ENCODE measurements at places on chromosomes 1 and 21.

GRCh38 chr1:36178471-36179219 lies 22.7 kb downstream of the MAP7D1 start:
- DNase-seq: no peak

DNA sequence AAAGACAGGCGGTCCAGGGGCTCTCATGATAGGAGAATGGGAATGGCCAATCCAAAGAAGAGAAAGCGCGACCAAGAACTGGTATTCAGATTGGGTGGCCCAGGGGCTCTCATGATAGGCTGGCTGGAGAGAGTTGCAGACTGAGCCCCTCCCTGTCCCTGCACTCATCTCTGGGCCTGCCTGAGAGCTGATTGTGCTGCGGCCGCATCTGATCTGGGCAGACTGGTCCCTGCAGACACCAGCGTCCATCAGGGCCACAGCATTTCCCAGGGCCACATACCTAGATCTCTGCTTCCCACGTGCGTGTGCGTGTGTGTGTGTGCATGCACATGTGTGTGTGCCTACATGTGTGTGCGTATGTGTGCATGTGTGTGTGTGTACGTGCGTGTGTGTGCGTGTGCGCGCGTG lies 30.4 kb upstream of the MAN1C1 start:
- no peak for DNase-seq

GRCh38 chr1:98677288-98677687 lies 15.8 kb downstream of the SNX7 start:
- DNase-seq: no peak

- DNase-seq: no peak
Measured at GRCh38 chr1:246420300-246420699, 86.8 kb downstream of the SMYD3 start.

DNA sequence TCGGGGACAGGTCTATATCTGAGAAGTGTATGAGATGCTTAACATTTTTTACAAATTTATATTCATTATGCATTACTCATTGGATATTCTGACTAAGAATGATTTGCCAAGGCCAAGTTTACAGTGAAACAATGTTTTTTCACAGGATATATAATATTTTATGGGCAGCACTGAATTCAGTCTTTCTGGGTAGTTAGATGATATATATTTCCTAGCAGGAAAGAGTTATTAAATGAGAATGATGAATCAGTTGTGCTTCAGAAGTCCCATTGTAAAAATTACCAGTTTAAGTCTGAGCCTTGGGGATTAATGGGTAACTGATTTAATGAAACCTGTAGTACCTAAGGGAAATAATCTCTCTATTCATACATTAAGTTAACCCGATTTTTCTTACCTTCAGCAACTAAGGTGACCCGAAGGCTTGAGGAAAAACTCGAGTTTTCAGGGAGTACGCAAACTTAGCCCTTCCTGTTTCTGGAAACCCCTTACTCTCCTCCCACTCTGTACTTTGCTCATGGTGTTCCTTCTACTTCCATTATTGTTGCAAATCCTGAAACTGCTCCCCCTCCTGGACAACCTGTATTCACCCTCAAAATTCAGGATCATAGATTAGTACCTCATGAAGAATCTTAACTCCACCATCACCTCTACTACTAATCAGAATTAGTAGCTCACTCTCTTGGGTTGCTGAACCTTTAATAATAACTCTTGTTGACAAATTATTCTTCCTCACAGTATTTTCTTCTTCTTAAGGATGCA lies 135.1 kb downstream of the AK5 start:
- DNase-seq: no peak

- DNase-seq: no peak
Measured at GRCh38 chr1:62654744-62655143, 33.4 kb downstream of the DOCK7 start.

DNA sequence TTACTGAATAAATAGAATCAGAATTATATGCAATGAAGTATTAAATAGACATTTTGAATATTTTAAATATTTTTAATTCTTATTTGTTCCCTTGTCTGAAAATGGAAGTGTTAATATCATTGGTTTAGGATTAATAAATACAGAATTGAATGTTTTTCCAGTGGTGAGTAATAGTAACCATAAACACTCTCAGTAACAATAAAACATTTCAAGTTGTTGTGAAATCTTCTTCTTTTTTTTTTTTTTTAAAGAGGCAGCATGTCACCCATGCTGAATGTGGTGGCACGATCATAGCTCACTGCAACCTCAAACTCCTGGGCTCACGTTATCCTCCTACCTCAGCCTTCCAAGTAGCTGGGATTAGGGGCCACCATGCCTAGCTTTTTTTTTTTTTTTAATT lies 86.2 kb upstream of the ZBTB18 start:
- DNase-seq: no peak

- no peak for DNase-seq
Measured at GRCh38 chr1:109657970-109658369, 2.1 kb downstream of the GSTM4 start.

DNA sequence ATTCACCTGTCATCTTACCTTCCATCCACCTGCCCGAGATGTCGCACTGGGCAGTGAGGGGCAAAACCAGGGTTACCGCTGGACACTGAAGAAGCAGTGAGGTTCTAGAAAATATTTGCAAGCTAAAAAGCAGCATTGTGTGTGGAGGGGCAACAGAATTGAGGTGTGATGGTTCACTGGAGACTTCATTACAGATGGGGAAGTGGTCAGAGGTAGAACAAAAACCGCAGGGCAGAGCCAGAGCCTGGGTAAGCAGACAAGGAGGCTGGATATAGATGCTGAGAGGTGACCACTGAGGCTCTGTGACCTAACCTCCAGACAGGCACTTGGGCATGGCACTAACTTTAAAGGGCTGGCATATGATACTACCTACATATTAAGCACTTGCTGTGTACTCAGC lies 363.9 kb upstream of the PROX1 start:
- no peak for DNase-seq

- DNase-seq: no peak
Measured at GRCh38 chr21:15742694-15743093, 12.9 kb downstream of the USP25 start.

DNA sequence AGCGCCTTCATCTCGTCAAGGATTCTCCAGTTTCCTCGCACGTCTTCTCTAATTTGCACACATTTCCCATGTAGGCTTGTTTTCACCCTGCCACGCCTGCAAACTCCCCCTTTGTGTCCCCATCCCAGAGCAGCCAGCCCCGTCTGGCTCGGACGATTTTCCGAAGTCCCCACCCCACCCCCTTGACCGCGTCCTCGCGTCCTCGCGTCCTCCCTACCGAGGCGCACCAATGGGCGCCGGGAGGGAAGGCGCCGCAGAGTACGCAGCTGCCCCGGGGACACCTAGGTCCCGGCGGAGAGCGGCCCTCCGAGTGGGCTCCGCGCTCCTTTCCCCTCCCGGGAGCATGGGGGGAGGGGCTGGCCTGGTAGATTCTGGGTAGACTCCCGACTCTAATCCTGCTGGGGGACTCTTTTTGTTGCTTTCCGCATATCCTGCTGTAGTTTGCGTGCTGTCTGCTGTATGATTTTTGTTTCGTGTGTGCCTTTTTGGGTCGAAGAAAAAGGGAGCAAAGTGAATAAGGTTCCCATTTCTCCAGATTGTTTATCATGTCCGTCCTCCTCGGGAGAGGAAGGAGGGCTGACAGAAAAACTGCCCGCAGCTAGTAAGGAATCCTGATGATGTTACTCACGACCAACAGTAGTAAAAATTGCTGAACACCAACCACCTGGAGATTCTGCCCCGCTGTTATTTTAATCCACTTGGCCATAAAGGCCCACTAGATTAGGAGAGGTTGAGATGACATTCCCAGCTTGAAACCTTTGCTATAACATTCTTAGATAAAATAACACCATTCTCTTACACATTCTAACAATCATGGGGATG lies 1.5 kb downstream of the CACHD1 start:
- DNase-seq: no peak

DNA sequence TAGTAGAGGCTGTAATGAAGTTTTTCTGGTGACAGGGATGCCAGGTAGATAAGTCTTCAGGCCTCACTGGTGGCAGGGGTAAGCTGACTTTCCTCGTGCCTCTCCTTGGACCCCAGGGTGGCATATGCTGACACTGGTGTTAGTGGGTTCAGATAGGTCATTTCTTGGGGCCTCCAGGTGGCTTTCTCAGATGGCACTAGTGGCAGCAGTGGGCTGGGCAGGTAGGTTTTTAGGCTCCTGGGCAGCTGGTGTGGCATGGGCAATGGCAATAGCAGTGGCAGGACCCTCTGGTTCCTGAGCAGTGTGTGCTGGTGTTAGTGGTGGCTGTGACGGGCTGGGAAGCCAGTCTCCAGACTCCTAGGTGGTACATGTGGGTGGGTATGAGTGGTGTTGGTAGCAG lies 140.3 kb downstream of the PTBP2 start:
- DNase-seq: no peak

DNA sequence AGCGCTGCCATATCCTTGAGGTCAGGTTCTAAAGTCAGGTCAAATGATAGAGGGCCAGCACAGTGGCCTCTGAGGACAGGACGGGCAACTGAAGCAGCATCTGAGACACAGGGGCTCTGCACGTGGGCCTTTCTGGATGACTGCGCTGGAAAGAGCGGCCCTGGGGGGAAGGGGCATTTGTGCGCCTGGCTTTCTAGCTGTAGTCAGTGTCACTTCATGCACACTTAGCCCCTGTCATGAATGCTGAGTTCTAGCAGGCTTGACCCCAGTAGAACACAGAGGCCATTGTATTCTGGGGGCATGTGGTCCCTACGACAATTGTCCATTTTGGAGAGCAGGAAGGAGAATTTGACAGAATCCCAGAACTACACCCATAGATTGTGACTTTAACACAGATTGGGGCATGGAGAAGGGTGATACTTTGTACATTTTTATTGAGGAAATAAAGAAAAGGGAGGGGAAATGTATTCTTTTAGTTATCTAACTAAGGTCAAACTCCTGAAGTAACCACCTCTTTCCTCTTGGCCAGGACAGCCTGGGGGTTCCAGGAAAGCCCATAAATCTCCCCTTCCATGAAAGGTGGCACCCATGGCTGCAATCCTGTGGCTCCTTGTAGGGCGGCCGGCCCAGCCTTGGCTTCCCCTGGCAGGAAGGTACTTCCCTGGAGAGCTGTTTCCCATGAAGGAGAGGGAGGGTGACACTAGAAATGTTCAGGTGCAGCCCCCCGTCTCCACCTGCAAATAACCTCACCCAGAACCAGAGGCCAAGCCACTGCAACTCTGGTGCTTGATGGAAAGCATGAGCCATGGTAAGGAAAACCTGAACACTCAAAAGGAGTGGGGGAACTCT lies 34.4 kb downstream of the NTPCR start:
- DNase-seq: no peak

GRCh38 chr1:59971464-59971911 lies 44.9 kb upstream of the CYP2J2 start:
- DNase-seq: peak; percentile 44

GRCh38 chr1:84632673-84633434 lies 57.4 kb downstream of the SSX2IP start:
- no peak for DNase-seq

GRCh38 chr1:189783456-189783855 lies 694.2 kb downstream of the BRINP3 start:
- DNase-seq: no peak

DNA sequence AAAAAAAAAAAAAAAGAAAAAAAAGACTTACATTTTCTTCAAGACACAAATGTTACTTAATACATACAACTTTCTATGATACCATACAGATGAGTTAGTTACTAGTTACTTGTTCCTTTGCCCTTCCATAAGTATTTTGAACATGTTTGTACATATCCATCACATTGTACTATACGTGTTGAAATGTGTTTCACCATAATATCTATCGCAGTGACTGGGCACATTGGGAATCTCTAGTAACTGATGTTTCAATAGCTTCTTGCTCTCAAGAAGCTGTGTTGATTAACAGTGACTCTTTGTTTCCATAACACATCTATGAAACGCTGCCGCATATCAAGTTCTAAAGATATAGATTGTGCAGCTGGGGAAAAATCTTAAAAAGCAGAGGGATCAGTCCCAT lies 42.9 kb downstream of the KLHL20 start:
- DNase-seq: no peak

GRCh38 chr1:230153641-230154296 lies 86.7 kb downstream of the GALNT2 start:
- DNase-seq: no peak

DNA sequence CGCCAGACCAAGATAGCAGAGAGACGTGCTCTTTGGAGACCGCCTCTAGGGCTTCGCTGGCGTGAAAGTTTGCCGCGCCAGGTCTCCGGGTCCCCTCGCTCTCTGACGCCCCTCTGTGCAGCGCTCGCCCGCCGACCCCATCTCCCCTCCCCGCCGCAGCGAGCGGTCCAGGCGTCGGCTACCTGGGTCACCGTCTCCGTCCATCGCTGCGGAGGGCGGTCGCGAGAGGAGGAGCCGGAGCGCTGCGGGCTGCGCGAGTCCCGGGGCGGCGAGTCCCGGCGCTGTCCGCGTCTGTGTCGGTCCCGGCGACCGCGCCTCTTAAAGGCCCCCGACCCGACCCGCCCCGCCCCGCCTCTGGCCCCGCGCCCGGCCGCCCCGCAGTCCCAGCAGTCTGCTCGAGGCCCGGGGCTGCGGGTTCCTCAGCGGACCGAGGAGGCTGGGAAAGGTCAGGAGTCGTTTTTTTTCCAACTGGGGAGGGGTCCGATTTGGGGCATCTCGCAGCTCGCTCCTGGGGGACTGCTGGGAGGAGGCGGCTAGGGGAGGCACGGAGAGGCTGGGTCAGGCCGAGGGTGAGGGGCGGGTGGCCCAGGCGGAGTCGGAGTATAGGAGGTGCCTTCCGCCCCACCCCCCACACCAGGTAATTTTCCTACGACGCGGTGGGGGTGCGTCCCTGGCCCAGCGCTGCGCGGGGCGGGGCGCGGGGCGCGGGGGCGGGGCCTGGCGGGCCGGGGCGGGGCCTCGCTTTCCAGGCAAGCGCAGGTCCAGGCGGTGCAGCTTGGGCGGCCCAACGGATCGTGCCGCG lies at the start of the genes FBXO2 and FBXO44:
Gene FBXO2 (minus strand): TSS at position 293 of the 802 bp plus-strand sequence. CDS start 89 bp downstream, at position 204.
Gene FBXO44 (plus strand): TSS at position 741 of the 802 bp plus-strand sequence. CDS start 959 bp downstream, outside the sequence.
- peak; percentile 60 for DNase-seq

- DNase-seq: no peak
Measured at GRCh38 chr1:61160526-61160925, 78.2 kb downstream of the NFIA start.

- no peak for DNase-seq
Measured at GRCh38 chr1:180793451-180793850, 119.2 kb upstream of the KIAA1614 start.

DNA sequence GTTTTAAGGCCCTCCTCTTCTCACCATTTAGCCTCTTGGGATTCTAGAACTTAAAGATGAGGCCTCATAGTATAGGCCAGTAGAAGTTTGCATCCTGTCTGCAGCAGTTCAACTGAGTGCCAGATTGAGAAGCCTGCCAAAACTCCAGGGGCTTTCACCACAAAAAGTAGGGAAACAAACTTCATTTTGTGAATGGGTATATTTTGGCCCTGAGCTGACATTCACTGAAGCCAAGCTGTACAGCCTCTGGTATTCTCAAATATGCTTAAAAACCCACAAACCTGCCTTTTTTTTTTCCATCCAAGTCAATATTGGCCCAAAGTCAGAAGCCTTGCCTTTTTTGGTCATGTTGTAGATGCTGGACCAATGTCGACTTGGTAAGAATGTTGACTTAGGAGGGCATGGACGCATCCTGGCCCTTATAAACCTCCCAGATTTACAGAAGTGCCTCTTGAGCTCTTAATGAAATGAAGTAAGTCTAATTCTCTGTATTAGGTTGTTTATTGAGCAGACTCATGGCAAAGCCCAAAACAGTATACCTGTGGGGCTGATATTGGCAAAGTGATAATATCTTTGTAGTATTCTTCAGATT lies 337.5 kb downstream of the CHRM3 start:
- no peak for DNase-seq

GRCh38 chr1:228141226-228142044 lies 1.4 kb downstream of the GUK1 start:
- no peak for DNase-seq

- DNase-seq: no peak
Measured at GRCh38 chr1:204945565-204945977, 74.9 kb downstream of the NFASC start.

- DNase-seq: no peak
Measured at GRCh38 chr1:20849100-20849499, 62.0 kb upstream of the HP1BP3 start.
